ENCODE measurements at places on chromosomes 12 and 14.

GRCh38 chr12:68290126-68290525, 36.7 kb upstream of the IL22 start:
- no peak for DNase-seq

- no peak for DNase-seq
These were observed 6.3 kb upstream of the ART4 start for GRCh38 chr12:14849661-14850060.

DNA sequence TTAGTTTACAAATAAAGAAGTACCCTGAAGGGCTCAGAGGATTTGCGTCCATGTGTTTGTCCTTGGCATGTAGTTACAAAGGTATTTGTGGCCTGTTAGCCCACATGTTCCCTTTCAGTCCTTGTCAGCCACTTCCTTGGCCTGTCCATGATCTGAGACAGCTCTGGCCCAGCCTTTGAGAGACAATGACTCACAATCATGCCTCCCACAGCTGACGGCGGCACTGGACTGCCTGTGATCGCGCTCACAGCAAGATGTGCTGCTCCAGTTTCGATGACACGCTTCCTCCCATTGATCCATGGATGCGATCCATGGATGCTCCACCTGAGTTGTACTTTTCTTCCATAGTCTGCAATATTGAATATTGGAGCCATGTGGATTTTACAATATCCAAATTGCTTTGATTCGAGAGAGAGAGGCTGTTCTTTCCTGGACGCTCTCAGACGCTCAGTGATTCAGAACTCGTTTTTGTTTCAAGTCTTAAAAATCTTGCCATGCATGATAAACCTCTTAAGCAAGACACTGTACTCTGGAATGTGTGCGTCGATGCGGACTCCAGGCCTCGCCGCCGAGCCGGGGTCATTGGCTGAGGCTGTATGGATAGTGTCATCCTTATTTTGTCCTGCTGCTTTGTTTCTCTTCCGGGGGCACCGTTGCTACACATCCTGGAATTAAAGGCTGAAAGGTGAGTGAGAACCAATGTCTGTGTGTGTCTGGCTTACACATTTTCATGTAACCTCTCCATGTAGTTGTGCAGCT, 220.1 kb downstream of the GLT1D1 start:
- DNase-seq: no peak

- DNase-seq: no peak
These were observed 32.7 kb downstream of the NOPCHAP1 start for GRCh38 chr12:105018776-105019175.

GRCh38 chr12:72031066-72031465, 92.4 kb downstream of the TPH2 start:
- no peak for DNase-seq

GRCh38 chr12:62866451-62867082, 68.4 kb downstream of the PPM1H start:
- no peak for DNase-seq

All from HAP-1 (cell line).